EH (cell line): ENCODE measurements at places on chromosomes 3 and 15.

DNA sequence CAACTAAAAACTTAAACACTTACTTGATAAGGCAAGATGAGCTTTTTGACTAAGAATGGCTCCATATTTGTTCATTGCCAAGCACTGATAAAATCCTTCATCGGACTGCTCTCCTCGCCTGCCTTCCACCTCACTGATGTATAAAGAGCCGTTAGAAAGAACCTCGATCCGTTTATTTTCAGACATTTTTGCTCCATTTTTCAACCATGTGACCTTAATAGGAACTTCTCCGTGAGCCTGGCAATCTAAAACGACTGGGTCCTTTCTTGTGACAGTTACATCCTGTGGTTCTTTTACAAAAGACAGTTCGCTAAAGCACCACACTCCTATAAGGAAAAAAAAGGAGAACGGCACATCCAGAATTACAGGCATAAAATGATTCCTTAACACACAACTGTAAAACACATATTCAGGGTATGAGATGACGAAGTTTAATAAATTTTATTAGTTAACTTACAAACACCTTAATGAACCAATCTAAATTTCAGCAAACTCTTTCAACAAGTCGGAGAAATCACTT lies 2.5 kb downstream of the PRTG start:
- no peak for DNase-seq

DNA sequence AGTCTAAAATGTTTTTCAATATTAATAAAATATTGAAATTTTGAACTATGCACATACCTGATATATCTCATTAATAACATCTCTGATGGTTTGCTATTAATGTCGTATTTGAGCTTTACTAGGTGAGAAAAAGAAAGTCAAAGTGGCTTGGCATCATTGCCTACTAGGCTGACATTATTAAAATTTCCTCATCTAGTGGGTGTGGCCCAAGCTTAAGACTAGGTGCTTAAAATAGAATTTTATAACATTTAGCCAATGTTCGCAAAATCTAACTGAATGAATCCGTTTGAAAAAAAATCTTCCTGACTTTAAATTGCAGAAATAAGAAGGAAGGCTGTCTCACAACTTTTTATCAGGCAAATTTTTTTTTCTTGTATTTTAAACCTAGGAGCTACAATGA lies 46.1 kb downstream of the ABI3BP start:
- no peak for DNase-seq

GRCh38 chr15:69323893-69324430 lies 25.2 kb downstream of the PAQR5 start:
- peak; percentile 30 for DNase-seq

DNA sequence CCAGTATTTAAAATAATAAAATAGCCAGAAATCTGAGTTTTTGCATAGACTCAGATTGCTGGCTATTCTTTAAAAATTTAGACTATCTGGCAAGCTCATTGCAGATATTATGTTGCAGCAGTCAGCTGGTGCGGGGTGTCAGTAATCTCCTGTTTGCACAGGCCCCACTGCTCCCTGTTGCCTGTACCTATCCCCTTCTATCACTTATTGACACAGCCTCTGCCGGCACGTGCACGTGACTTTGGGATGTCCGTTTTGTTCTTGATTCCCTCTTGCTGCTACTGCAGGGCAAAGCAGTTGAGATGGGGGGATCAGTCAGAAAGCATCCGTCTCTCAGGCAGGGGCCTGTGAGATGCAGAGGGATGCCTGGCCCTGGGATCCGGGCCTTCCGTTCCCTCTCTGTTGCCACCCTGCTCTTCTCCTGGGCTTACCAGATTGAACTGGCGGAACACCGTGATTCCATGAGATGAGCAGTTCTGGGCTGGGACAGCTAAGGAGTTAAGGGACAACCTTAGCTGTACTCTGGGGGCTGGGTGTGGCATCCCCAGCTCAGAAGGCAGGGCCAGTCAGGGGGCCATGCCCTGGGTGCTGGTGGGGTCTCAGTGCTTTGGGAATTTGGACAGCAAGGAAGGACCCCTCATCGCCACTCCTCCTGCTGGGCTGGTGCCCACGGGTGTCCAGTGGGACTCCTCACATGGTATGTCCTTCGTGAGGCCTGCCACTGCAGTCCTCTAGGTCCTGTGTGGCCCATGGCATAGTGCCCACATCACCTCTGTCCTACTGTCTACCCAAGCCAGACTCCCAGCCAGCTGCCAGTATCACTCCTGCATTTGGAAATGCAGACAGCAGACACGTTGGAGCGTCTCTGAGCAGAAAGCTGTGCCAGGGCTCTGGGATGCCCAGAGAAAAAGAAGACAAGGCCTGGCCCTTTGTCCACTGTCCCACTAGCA lies 11.8 kb downstream of the MRAS start:
- no peak for DNase-seq

DNA sequence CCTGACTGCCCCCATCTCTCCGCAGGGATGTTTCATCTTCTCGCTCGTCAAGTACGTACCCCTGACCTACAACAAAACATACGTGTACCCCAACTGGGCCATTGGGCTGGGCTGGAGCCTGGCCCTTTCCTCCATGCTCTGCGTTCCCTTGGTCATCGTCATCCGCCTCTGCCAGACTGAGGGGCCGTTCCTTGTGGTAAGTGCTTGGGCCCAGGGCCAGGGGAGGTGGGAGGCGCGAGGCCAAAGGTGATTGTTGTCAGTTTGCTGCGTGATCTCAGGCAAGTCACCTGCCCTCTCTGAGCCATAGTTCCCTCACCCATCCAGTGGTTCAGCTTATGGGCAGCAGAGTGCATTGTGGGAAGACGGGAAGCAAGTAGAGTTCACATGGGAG lies 58.5 kb downstream of the GRIP2 start:
- DNase-seq = no peak

DNA sequence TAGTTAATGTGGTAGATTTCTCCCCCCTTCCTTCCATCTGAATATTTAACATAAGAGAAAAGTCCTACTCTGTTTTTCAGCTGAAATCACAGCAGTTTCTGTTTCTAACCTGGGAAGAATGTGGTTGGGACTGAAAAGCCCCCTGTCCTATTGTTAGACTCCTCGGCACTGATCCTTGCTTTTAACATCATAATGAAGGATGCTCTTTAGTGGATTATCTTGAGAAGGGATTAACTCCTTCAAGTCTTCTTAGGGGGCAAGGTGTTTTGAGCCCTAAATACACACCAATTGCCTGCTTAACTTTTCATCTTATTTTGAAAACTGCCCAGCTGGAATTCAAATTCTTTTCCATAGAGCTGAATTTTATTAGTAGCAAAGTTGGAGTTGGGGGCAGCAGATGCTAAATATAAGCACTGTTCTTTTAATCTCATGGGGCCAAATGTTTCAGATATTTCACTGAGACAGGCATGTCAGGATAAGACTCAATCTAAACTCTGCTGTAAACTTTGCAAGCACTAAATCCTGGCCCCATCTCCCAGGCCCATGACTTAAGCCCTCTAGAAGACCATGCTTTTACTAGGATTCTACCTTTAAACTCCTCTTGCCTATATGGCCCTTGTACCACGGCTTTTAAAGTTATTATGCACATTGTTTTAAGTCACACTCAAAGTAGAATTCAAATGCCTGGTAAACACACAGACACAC lies 243.2 kb upstream of the NR2F2 start:
- no peak for DNase-seq

- peak; percentile 98 for DNase-seq
Measured at GRCh38 chr15:63089260-63090043, 32.2 kb upstream of the LACTB start.

- no peak for DNase-seq
Measured at GRCh38 chr3:177642042-177642803, 444.9 kb upstream of the TBL1XR1 start.

GRCh38 chr15:83206526-83207008 lies 1.1 kb downstream of the HDGFL3 start:
- peak; percentile 25 for DNase-seq

DNA sequence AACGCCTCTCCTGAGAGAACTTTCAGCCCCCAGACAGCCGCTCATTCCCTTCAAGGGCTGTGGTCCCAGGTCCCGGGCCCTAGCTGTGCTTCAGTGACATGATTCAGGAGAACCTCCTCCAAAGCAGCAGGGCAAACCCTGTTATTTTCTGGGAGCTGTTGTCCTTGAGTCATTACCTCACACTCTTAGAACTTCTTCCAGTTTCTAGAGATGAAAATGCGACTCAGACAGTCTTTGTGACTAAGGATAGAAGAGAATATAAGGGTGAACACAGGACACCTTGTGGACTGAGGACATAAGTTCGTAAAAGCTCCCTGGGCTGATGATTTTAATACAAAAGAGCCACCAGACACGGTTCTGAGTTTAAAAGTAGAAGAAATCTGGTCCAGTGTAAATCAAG lies 203.8 kb downstream of the RORA start:
- DNase-seq = no peak

- DNase-seq = no peak
Measured at GRCh38 chr3:150255413-150255812, 152.7 kb upstream of the TSC22D2 start.

DNA sequence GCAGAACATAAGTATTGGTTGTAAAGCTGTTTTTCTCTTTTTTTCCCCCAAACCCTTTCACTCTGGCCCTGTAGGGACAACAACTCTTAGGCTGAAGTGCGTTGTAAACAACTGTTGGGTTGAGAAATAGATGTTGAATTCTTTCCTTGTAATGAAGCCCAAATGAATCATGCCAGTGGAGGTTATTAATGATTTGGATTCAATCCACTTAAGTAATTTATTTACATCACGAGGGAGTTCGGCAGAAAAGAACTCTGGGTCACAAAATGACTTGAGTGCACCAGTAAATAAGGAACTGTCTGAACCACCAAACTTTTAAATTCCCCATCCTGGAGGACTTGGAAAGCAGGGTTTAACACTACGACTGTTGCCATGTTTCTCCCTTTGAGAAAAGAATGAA lies 218.9 kb downstream of the PDZRN3 start:
- peak; percentile 60 for DNase-seq

GRCh38 chr3:54962200-54962599 lies 34.3 kb upstream of the LRTM1 start:
- DNase-seq = no peak

DNA sequence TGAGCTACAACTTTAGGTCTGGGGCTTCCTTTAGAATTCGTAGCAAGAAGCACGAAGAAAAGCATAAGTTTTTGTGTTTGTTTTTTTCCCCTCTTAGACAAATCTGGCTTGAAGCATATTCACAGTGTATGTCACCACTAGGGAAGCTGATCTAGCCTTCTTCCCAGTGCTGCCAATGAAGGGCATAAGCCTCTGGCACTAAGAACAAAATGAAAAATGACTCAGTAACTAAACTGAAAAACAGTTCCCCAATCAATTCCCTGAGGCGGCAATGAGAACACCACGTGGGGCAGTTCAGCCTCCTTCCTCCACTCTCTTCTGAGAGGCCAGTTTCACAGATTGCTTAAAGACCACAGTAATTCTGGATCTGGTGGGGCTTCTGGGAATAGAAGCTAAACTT lies 338.1 kb downstream of the GAP43 start:
- DNase-seq = no peak

DNA sequence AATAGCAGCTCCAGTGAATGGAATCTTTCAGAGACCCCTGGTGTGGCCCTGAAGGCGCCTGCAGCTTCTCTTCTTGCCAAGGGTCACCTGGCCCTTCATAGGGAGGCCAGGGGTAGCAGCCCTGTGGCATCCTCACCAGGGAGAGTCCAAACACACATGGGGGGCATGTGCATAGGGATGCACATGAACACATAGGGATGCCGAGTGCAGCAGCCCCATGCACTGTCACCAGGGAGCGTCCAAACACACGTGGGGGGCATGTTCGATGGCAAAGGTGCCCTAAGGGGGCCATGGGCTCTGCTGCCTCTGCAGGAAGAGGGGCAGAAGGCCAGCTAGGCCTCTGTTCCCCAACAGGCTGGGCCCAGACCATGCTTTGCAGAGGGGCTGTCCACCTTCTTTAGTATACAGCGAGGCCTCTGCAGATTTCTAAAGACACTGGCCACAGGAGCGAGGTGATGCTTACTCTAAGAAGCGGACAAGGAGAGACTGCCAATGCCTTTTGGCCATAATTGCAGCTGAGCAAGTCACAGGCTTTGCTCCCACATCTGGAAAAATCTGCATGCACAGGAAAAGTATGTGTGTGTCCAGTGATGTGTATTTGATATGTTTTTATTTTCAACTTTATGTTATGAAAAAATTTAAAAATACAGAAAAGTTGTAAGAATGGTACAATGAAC lies 21.0 kb downstream of the ANAPC13 start:
- DNase-seq = no peak

DNA sequence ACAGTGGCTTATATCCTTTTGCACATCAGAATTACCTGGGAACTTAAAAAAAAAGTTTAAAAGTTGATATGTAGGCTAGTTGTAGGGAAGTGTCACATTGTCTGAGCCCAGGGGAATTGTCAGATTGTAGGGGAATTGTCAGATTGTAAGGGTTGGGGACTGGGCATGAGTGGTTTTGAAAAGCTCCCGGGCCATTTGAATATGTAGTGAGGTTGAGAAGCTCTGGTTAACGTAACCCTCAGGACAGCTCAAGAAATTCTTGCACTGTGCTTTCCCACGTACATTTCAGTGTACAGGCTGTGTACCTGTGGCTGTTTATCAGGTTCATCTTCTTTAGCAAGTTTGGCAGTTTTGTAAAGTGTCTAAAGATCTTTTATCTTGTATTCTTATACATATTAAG lies 107.0 kb downstream of the FNDC3B start:
- no peak for DNase-seq
